Smooth muscle cell of the coronary artery (primary cell): ENCODE measurements at places on chromosomes 13 and 19. TPM values are rescaled to one million over a fixed set of nuclear protein-coding genes. Genes with fewer than 3 reads are reported as not detected.

The MRI1 gene
- 18.0 and 21.6 TPM in 2 replicates for total RNA-seq

The FAAP24 gene
- 1.5 and 1.7 TPM in 2 replicates for total RNA-seq

The AMH gene
- total RNA-seq: 0.12 and 0.38 TPM in 2 replicates

The CGB1 gene
- not detected in 2 replicates for total RNA-seq

The ERICH4 gene
- not detected in 2 replicates for total RNA-seq

The HIF3A gene
- 0.38 and 3.3 TPM in 2 replicates for total RNA-seq

The STARD13 gene
- total RNA-seq: 17.0 and 17.4 TPM in 2 replicates

The ZNF534 gene
- total RNA-seq: 0.08 TPM in 1 of 2 replicates, not detected in the other

The FCGBP gene
- 0.15 and 2.7 TPM in 2 replicates for total RNA-seq

The ZNF677 gene
- total RNA-seq: 6.0 and 15.6 TPM in 2 replicates

The ZNF443 gene
- 1.8 and 2.9 TPM in 2 replicates for total RNA-seq

The PNMA8C gene
- 0.15 TPM in 1 of 2 replicates, not detected in the other for total RNA-seq

The TNFSF11 gene
- 0.35 TPM in 1 of 2 replicates, not detected in the other for total RNA-seq

The CPB2 gene
- total RNA-seq: not detected in 2 replicates

The OR7D2 gene
- total RNA-seq: not detected in 2 replicates

The CCL25 gene
- total RNA-seq: not detected in 2 replicates

The ADPRHL1 gene
- 0.45 and 1.6 TPM in 2 replicates for total RNA-seq

The OR10H2 gene
- not detected in 2 replicates for total RNA-seq

The IZUMO1 gene
- not detected in 2 replicates for total RNA-seq

The CBY2 gene
- not detected in 2 replicates for total RNA-seq

The CPAMD8 gene
- 0.12 and 0.45 TPM in 2 replicates for total RNA-seq

The KLK12 gene
- not detected in 2 replicates for total RNA-seq

The ZNF154 gene
- 4.4 and 4.9 TPM in 2 replicates for total RNA-seq

The CD209 gene
- total RNA-seq: not detected in 2 replicates

The ZNF222 gene
- 4.3 and 8.9 TPM in 2 replicates for total RNA-seq

The HIPK4 gene
- under 0.01 and 0.08 TPM in 2 replicates for total RNA-seq

The ZNF582 gene
- total RNA-seq: 2.9 and 3.9 TPM in 2 replicates

The PNMA8B gene
- total RNA-seq: 0.38 and 3.6 TPM in 2 replicates

The ADAT3 gene
- total RNA-seq: 2.0 and 2.1 TPM in 2 replicates

The SYDE1 gene
- 5.4 and 19.7 TPM in 2 replicates for total RNA-seq

The GPR18 gene
- total RNA-seq: not detected in 2 replicates

The KLK2 gene
- not detected in 2 replicates for total RNA-seq

The CGB5 gene
- not detected in 2 replicates for total RNA-seq

The MBD3L2 gene
- not detected in 2 replicates for total RNA-seq

The C1QTNF9B gene
- not detected in 2 replicates for total RNA-seq

The CCNA1 gene
- 0.12 and 26.2 TPM in 2 replicates for total RNA-seq
